ENCODE measurements at places on chromosomes 7 and 10.

DNA sequence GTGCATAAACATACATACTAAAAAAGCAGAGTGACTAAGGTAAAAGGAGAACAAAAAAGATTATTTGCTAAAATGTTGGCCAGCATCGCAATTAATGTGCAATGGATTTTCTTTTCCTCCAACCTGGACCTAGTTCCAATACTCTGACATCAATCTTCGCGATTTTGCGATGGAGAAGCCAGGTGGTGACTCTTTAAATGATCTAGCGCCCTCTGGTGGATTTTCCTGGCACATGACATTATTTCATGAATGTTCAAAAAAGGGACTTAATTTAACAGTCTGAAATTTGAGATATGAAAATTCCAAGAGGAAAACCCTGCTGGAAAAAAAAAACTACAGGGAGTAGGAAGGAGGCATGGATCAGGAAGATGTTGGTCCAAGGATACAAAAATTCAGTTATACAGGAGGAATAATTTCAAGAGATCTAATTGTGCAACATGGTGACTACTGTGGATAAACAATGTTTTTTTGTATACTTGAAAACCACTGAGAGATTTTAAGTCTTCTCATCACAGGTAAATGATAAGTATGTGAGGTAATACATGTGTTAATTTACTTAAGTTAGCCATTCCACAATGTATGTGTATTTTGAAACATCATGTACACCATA lies 4.3 kb upstream of the KCNMA1 start:
- DNase-seq: peak; percentile 78

- no peak for DNase-seq
Observed at GRCh38 chr10:96643920-96644319, 57.1 kb upstream of the TM9SF3 start.

DNA sequence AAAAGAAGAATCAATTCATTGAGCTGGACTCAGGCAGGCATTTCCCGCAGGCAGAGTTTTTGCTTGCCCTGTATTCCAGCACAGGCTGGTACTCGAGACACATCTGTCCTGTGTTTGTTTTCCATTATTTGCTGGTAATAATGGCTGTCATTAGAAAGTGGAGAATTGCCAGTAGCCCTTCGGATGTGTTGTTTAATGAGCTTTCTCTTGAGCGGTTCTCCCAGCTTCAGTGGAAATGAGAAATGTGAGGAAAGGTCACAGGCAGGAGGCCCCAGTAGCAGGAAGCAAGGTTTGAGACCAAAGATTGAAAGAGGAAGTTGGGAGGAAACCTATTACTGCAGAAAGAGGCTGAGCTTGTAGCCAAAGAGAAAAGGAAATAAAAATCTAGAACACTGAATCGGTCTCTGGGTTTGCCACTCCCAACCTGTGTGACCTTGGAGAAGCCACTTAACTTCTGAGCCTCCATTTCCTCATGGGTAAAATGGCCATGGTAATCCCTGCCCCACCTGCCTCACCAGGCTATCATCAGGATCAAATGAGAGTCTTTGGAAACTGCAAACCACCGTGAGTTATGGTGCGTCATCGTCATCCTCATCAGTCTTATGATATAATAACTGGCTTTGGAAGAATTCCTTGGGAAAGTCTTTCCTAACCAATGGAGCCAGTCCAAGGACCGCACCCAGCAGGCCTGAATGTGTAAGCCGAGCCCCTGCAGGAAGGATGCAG lies 67.7 kb downstream of the TACR2 start:
- no peak for DNase-seq

DNA sequence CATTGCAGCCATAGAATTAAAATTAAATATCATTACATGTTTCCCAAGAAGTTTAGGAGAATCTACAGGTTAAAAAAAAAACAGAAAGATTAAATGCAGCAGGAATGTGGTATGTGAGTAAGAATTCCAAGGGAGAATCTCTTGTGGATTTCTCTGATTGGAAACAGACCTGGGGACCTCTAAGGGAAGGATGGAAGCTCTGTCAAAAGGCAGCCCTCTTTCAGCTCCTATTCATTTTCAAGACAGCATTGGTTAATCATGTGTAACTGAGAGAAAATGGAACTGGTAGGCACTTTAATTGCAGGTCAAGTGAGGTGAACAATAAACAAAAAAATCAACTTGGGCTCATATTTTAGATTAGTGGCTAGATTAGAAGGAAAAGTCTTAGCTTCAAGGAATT lies 81.4 kb upstream of the MTPN start:
- DNase-seq: no peak

- DNase-seq: no peak
Observed at GRCh38 chr10:5563991-5564536, 39.3 kb downstream of the CALML3 start.

- no peak for DNase-seq
Observed at GRCh38 chr7:141198194-141198958, 124.5 kb downstream of the TMEM178B start.

DNA sequence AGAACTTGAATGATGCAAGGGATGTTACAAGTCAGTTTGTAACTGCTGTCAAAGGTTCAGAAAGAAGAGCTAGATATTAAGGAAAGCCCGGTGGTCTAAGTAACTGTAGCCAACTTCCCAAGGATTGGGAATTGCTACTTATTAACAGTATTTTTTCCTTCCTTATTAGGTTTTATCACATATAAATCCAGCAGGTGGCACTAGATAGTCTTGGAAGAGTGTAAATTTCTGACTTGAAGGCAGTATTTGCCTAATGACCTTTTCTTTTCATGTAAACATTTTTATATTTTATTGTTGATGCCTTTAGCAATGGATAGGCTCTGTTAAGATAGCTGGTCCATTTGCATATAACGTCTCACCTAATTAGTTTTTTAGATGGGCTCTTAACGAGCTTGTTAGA lies 51.2 kb downstream of the ANLN start:
- DNase-seq: no peak

DNA sequence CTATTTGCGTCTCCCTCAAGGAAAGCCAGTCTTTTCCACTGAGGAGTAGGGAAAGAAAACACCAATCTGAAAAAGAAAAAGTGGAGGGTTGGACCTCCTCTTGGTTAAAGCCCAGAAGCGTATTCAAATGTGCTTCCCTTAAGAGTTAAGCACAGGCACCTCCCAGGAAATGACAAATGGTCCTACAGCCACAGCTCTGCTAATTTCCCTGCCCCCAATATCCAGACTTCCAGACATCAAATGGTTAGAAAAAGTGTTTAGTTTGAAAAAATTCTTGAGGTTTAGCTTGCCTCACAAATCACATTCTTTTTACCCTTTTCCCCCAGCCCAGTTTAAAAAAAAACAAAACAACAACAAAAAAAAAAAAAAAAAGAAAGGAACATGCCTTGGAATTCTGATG lies 19.0 kb upstream of the COL1A2 start:
- peak; percentile 68 for DNase-seq

- DNase-seq: no peak
Observed at GRCh38 chr7:143345428-143345900, 17.0 kb downstream of the FAM131B start.

DNA sequence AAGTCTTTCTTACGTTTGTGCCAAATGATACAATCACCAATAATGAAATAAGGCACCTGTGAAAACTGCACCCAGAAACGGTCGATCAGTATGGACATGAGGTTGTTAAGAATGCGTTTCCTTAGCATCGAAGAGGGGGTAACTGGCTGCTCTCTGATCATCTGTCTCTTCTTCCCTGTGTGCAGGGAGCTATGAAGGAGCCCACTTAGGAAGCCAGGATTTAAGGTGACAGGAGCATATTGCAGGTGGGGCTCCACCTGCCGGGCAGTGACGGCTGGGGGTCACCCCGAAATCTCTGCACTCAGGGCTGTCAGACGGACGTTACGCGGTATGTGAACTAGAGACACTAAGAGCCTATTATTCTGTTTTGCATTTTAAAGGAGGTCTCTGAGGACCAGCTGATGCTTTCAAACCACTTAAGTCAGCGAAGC lies 64.5 kb downstream of the CARD11 start:
- no peak for DNase-seq

DNA sequence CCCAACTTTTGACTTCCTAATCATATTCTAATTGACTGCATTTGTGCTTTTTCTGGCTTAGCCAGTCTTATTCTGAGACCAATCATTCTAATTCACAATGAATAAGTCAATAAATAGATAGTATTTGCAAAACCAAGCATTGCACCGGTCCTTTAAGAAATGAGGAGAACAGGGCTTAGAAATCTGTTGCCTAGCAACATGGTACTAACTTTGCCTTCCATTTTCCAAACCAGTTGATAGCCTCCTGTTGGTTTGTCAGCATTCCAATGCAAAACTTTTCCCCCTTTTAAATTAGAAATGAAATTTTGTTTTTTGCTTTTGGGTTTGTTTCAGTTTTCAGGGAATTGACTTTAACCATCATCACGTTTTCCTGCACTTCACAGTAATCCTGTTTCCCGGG lies 603.5 kb upstream of the NRP1 start:
- no peak for DNase-seq

GRCh38 chr7:139875821-139876241 lies 46.8 kb downstream of the TBXAS1 start:
- DNase-seq: no peak

GRCh38 chr7:16204953-16205352 lies 216.4 kb downstream of the CRPPA start:
- DNase-seq: no peak

DNA sequence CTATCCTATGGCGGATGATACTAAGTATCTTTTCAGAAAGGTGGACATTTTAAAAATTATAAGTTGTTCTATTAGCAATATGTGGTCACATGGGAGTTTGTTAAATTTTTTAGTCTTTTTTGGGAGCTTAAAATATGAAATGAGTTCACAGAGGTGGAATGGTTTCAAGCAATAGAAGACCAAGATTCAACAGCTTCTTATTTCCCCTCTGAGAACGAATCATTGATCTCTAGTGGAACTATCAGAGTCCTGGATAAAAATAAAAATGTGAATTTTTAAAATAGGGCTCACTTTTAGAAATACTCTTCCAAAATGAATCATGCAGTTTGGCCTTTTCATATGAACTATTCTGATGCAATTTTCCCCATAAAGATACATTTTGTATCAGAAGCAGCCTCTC lies 467.7 kb upstream of the KLF6 start:
- no peak for DNase-seq

DNA sequence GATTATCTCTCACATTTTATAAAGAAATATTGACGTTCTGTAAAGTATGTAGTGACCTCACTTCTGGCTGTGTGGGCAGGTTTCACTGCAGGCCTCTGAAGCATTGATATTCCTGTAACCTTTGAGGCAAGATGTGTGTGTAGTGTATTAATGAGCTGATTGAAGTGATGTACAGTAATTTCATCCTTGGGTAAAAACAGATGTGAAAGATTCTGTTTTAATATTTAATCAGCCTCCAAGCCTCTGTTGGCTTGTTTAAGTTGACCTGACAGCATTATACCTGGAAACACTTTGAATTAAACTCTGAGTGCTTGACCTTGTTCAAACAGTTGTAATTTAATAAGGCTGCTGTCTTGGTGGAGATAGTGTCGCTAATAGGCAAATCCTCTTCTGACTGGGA lies 74.9 kb downstream of the KAT6B start:
- no peak for DNase-seq

DNA sequence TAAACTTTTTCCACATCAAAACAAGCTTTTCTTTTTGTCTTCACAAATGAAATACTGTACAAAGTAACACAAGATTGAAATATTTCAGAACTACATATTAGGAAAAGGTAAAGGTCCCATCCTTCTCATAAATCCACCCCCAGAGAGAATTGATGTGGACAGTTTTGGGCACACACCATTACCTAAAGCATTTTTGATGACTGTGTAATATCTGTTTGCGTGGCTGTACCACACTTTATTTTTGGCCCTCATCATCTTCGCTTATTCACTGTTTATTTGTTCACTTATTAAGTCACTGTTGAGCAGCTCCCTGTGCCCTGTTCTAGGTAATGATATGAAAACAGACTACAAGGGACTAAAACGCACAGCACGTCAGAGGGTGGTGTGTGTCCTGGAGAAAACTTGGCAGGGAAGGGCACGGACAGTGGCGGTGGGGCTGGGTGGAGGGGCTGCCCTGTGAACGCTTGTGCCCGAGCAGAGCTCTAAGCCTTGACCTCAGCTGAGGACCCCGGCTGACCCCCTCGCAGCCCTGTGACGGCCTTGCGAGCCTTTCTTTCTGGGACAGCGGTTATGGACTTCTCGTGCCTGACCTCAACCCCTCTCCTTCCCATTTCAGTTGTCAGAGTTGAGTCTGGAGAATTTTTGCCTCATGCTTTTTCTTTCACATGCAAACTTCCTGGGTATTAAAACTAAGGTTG lies 241.3 kb downstream of the EMX2 start:
- DNase-seq: no peak

DNA sequence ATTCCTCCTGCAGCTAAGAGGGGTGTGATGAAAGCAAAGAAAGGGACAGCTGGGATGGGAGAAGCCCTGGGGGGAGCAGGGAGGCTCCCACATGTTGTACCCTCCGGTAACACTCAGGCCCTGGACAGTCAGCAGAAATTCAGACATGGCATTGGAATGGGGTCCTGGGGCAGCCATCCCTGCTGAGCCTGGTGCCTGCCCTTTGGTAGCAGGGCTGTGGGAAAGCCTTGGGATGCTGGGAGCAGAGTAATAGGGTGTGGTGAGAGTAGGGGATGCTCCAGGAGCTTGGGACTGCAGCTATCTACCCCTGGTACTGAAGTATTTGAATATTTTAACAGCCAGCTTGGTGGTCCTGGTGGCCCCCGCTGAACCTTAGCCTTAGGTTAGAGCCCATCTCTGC lies 56.8 kb downstream of the FAM241B start:
- DNase-seq: no peak

DNA sequence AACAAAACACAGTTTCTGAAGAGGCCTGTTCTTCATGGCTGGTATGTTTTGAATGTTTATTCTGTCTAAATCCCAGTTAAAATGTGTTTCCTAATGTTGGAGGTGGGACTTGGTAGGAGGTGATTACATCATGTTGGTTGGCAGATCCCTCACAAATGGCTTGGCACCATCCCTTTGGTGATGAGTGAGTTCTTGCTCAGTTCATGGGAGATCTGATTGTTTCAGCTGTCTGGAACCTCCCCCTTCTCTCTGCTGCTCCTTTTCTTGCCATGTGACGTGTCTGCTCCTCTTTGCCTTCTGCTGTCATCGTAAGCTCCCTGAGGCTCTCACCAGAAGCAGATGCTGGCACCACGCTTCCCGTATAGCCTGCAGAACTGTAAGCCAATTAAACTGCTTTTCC lies 383.6 kb upstream of the TPK1 start:
- DNase-seq: no peak

- DNase-seq: peak; percentile 78
Observed at GRCh38 chr10:79322616-79323543, 24.4 kb upstream of the PPIF start.

DNA sequence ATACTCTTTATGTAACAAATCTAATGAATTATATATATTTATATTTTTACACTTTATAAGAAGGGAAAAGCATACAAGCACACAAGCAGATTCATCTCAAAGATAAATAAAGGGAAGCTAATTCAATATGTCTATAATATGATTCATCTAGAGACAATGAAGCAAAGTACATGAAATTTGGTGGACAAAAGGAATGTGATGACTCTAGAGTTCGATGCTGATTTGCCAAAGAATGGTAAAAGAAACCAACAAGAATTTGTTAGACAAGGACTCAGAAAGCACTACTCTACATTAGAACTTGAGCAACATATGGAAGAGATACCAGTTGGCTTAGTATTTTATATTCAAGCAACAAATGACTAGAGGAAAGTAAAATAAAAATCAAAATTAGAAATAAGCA lies 536.5 kb upstream of the TEX47 start:
- no peak for DNase-seq
